Activated CD4-positive, alpha-beta memory T cell treated with anti-CD3 and anti-CD28 coated beads, Interleukin-2, amount 10 ng/mL, durations not matched to agents 7 days and 5 days (primary cell): ENCODE measurements at places on chromosomes 1 and 21. TPM values are rescaled to one million over a fixed set of nuclear protein-coding genes. Genes with fewer than 3 reads are reported as not detected.

Gene CENPF
- total RNA-seq = 125 TPM

- peak overlapping the region; percentile 1 for H3K4me3 ChIP-seq
- peaks cover 14% of the 10 kb centered on the region for H3K36me3 ChIP-seq
- H3K27ac ChIP-seq = peak overlapping the region; percentile 63
- no peak for DNase-seq
- peaks cover 2% of the 10 kb centered on the region for H3K27me3 ChIP-seq
These were observed 14.1 kb upstream of the DEGS1 start for GRCh38 chr1:224168859-224169380.

GRCh38 chr1:172837816-172838679 lies 179.1 kb downstream of the FASLG start:
- H3K27ac ChIP-seq = no peak overlapping the region
- peaks cover 61% of the 10 kb centered on the region for H3K27me3 ChIP-seq
- no peak overlapping the region for H3K4me3 ChIP-seq
- peaks cover 12% of the 10 kb centered on the region for H3K4me1 ChIP-seq
- no peak for DNase-seq
- no peaks in the 10 kb centered on the region for H3K36me3 ChIP-seq

DNA sequence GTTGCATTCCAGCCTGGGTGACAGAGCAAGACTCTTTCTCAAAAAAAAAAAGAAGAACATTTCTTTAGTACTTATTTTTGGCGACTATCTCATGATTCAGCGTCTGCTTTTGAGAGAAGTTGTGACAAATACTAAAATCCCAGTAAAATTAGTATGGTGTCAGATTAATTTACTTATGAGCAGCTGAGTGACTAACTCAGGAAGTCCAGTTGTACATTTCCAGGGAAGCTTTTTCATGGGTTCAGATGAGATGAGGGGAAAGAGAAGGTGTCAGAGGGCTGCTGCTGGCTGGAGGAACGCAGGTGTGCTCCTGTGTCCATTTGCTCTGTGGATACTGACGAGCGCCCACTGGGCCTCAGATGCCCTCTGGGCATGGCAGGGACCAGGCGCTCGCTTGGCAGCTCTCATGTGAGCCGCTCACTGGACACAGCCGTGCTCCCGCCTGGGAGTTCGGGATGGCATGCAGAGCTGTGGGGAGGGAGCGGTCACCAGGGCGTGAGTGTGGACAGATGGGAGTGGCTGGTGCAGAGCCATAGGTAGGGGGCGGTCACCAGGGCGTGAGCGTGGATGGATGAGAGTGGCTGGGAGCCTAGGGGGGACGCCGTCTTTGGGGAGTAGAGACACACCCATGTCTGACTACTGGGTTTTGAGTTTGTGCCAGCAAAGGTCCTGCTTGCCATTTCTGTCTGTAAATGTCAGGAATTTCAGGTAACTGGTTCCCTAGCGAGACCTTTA lies 55.0 kb downstream of the ADARB1 start:
- H3K4me1 ChIP-seq = peaks cover 21% of the 10 kb centered on the region
- no peak for DNase-seq
- H3K27me3 ChIP-seq = no peaks in the 10 kb centered on the region
- peaks cover 10% of the 10 kb centered on the region for H3K36me3 ChIP-seq
- H3K4me3 ChIP-seq = no peak overlapping the region
- no peak overlapping the region for H3K27ac ChIP-seq

- H3K27me3 ChIP-seq = no peaks in the 10 kb centered on the region
- no peak overlapping the region for H3K4me3 ChIP-seq
- no peak overlapping the region for H3K27ac ChIP-seq
- H3K36me3 ChIP-seq = peaks cover 19% of the 10 kb centered on the region
- peaks cover 24% of the 10 kb centered on the region for H3K4me1 ChIP-seq
These were observed 107.7 kb downstream of the KIAA0319L start for GRCh38 chr1:35449334-35450008.

Gene DNASE2B
- total RNA-seq = not detected

DNA sequence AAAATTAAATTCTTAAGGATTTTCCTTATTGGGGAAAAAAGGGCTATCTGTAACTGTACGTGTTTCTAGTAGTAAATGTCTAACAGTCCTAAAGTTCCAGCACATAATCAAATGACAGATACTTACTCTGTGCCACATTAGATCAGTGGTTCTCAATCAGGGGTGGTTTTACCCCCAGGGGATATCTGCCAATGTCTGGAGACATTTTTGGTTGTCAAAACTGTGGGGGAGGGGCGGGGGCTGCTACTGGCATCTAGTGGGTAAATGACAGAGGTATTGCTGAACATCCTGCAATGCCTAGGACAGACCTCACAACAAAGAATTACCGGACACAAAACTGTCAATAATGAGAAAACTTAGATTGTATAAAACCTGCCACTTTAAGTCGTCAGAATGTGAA lies 33.4 kb upstream of the PTPRC start:
- H3K4me3 ChIP-seq = no peak overlapping the region
- no peak overlapping the region for H3K27ac ChIP-seq
- peaks cover 22% of the 10 kb centered on the region for H3K36me3 ChIP-seq
- no peak for DNase-seq
- peaks cover 43% of the 10 kb centered on the region for H3K4me1 ChIP-seq

- H3K4me3 ChIP-seq = no peak overlapping the region
- no peak for DNase-seq
- peaks cover 10% of the 10 kb centered on the region for H3K4me1 ChIP-seq
- H3K27ac ChIP-seq = no peak overlapping the region
- H3K27me3 ChIP-seq = no peaks in the 10 kb centered on the region
- H3K36me3 ChIP-seq = peaks cover 13% of the 10 kb centered on the region
These were observed 27.6 kb downstream of the INPP5B start for GRCh38 chr1:37919277-37919676.

DNA sequence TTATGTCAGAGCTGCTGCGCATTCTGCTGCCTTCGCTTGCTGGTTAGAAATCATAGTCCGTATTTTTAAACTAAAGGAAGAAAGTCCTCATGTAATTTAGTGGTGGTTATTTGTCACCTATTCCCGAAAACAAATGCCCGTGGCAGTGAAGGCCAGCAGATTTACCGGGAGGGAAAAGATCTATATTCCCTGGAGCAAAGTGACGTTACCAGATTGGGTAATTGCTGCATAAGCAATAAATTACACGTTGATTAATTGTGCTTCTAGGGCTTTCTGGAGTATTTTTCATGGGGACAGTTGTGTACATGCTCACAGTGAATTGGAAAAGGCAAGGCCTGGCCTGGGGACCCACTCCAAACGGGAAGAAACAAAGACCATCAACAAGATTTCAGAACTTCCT lies 298.7 kb downstream of the NPHP4 start:
- H3K4me3 ChIP-seq = no peak overlapping the region
- no peak overlapping the region for H3K27ac ChIP-seq
- no peaks in the 10 kb centered on the region for H3K36me3 ChIP-seq
- no peaks in the 10 kb centered on the region for H3K4me1 ChIP-seq

Gene BROX
- total RNA-seq = 56.7 TPM

GRCh38 chr1:225828706-225829345 lies 18.9 kb downstream of the EPHX1 start:
- no peak overlapping the region for H3K4me3 ChIP-seq
- H3K27ac ChIP-seq = no peak overlapping the region
- H3K27me3 ChIP-seq = no peaks in the 10 kb centered on the region
- no peaks in the 10 kb centered on the region for H3K36me3 ChIP-seq

Gene KIAA1614
- 0.03 TPM for total RNA-seq

Gene GJA9
- not detected for total RNA-seq

DNA sequence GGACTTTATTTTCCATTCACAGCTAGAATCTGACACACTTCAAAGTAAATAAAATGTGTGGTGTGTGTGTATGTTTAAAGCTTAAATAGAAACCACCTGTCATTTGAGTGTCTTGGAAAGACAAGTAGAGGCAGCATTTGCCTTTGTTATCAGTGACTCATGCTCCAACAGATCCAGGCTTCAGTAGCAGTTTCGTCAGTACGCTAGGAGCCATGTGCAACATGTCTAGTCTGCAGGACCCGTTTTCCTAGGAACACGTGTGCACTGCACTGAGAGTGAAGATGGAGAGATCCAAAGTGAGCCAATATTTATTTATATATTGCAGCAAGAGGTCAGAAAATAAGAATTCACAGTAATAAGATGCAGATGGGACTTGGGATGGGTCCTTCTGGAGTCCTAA lies 41.8 kb downstream of the SGIP1 start:
- no peaks in the 10 kb centered on the region for H3K36me3 ChIP-seq
- no peak for DNase-seq
- H3K27me3 ChIP-seq = peaks cover 18% of the 10 kb centered on the region
- H3K27ac ChIP-seq = no peak overlapping the region
- no peak overlapping the region for H3K4me3 ChIP-seq
- no peaks in the 10 kb centered on the region for H3K4me1 ChIP-seq

DNA sequence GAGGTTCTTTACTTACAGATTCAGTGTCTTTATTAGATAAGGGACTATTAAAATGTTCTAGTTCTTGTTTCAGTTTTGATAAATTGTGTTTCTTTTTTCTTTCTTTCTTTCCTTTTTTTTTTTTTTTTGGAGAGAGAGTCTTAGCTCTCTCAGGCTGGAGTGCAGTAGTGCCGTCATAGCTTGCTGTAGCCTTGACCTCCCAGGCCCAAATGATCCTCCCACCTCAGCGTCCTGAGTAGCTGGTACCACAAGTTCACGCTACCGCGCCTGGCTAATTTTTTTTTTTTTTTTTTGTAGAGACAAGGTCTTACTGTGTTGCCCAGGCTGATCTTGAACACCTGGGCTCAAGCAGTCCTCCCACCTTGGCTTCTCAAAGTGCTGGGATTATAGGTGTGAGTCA lies 76.6 kb downstream of the TMEM200B start:
- no peak overlapping the region for H3K4me3 ChIP-seq
- no peaks in the 10 kb centered on the region for H3K4me1 ChIP-seq
- no peak overlapping the region for H3K27ac ChIP-seq
- peaks cover 6% of the 10 kb centered on the region for H3K36me3 ChIP-seq

Gene DNM3
- total RNA-seq = 2.0 TPM

DNA sequence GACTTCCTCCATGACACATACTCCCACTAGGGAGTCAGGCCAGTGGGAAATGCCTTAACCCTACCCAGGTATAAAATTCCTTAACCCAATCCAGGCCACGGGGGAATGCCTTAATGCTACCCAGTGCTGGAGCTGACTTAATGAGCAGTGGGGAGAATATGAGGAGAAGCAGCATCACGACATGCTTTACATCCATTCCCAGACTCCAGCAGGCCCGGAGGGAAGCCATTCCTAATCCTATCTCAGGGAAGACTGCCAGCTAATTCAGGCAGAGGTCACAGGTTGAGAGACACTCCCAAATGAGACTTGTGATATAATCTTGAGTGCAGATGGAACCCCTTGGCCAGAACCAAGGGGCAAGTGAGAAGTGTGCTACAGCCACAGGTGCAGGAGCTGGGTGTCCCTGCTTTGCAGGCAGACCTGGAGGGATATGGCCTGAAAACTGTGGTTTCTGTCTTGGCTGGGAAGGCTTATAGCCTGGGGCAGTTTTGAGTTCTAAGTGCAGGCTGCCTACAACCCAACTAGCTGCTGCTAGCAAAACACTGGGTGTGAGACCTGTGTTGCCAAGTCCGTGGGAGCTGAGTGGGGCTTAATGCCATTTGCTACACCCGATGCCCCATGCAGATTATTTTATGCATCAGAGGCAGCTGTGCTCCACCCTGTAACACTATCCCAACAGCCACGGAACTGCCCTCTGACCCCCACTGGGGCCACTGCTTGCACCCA lies 45.1 kb upstream of the GUCA2A start:
- DNase-seq = no peak
- H3K4me3 ChIP-seq = no peak overlapping the region
- peaks cover 5% of the 10 kb centered on the region for H3K4me1 ChIP-seq
- no peaks in the 10 kb centered on the region for H3K27me3 ChIP-seq
- H3K36me3 ChIP-seq = peaks cover 61% of the 10 kb centered on the region

Gene KCNJ9
- total RNA-seq = not detected

Gene RBP7
- not detected for total RNA-seq

Gene DCST1
- total RNA-seq = not detected
